ENCODE measurements at places on chromosomes 1 and 21.

DNA sequence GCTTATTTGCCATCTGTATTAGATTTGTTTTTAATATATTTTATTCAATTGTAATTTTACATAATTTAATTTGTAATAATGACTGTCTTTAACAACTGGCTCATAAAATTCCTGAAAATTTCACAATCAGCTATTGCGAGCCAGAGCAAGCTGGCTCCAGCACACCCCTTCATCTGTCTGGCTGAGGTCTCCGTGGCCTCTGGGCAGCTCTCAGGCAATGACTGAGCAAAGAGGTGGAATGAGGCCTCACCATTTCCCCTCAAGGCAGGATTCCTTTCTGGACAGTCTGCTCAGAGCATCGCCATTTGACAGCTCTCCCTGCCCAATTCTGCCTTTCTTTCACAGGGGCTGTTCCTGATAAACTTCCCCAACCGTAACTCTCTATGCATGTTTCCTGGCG is 5.8 kb upstream of the KANK4 start:
- DNase-seq, result no peak

DNA sequence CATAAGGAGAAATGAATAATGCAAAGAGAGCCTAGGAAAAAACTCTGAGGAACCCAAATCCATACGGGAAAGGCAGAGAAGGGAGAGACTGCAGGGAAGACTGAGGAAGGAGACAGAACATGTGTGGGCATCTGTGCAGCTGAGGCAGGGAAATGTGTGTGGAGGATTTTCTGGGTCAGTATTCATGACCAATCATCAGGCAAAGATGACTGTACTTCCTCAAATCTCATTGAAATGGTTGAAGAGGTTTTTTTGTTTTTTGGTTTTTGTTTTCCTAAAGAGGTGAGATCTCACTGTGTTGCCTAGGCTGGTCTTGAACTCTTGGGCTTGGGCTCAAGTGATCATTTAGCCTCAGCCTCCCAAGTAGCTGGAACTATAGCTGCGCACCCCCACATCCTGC is 15.7 kb downstream of the DIP2A start:
- DNase-seq, result no peak

DNA sequence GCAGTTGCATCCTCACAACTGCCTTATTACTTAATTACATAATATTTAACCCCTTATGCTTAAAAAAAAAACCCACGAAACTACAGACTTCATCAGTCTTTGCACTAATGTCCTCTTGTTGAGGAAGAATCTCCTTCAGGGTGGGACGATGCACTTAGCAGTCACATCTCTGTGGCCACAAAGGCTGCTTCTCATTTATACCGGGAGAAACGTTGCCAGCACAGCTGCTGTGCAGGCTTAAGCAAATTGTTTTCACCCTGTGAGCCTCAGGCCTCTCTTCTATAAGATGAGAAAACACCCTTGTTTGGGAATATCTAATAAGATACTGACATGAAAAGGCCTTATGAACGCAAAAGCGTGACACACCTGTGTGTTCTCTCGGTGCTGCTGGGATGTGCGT is 2.9 kb upstream of the OBSCN start:
- no peak for DNase-seq

GRCh38 chr1:58465825-58466629 is 80.5 kb downstream of the OMA1 start:
- DNase-seq, result no peak

DNA sequence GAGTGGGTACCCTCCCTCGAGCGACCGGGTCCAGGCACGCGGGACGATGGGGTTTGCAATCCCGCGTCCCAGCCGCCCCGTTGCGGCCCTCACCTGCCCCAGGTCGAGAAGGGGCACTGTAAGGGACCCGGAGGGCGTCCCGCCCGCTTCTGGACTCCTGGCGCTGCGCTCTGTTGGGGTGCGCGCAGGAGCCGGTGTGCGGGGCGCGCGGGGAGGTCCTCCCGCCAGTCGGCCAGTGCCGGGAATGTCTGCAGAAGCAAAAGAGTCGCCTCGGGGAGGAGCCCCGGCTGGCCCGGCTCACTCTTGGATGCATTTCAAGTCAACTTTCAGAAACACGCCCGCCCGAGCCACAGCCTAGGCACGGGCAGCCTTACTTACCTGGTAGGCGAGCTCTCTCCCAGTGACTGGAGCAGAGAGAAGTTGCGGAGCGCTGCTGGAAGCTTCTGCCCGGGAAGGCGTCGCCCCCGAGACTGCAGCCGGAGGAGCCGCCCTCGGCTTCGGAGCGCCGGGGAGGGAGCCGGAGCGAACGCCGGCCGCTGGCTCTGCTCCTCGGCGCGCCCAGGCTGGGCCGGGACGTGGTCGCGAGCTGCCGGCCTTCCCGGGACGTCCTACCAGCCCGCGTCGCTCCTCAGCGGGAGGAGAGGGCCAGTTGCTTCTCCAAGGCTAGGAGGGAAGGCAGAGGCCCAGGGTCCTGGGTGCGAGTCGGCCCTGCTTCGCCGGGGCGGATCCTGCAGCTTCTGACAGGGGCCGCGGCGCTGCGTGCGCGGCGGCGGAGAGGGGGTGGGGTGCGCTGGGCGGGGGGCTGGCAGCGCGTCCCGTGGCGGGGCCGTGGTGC is at the start of gene LMX1A:
TSS of gene LMX1A (minus strand) at position 739 of the 835 bp plus-strand sequence. CDS start 1,156 bp downstream, outside the sequence.
- no peak for DNase-seq

- no peak for DNase-seq
These were observed 19.5 kb upstream of the RNF19B start for GRCh38 chr1:32984090-32984454.

- DNase-seq, result no peak
These were observed 142.5 kb downstream of the SYT2 start for GRCh38 chr1:202567738-202568137.

DNA sequence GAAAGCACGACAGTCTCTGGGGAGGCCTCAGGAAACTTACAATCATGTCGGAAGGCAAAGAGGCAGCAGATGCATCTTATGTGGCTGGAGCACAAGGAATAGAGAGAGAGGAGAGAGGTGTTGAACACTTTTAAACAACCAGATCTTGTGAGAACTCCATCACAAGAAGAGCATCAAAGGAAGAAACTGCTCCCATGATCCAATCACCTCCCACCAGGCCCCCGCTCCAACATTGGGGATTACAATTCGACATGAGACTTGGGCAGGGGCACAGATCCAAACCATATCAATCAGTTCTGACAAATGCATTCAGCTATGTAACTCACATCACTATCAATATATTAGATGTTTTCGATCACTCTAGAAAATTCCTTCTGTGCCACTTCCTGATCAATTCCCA is 37.6 kb downstream of the ETS2 start:
- no peak for DNase-seq

Measured in stimulated activated CD8-positive, alpha-beta memory T cell treated with anti-CD3 and anti-CD28 coated beads, Interleukin-7, amount 100 ng/mL, for 48 hours (primary cell).